Activated T-helper 1 cell treated with anti-CD3 and anti-CD28 coated beads, Interleukin-2, amount 50 U/mL, for 16 hours (primary cell): ENCODE measurements at places on chromosomes 13 and 19.

GRCh38 chr13:97074618-97075017 is 80.3 kb upstream of the OXGR1 start:
- DNase-seq = no peak

- no peak for DNase-seq
Measured at GRCh38 chr13:107625648-107626047, 589.7 kb downstream of the LIG4 start.

- DNase-seq = no peak
Measured at GRCh38 chr13:61247149-61247936, 168.3 kb downstream of the PCDH20 start.

DNA sequence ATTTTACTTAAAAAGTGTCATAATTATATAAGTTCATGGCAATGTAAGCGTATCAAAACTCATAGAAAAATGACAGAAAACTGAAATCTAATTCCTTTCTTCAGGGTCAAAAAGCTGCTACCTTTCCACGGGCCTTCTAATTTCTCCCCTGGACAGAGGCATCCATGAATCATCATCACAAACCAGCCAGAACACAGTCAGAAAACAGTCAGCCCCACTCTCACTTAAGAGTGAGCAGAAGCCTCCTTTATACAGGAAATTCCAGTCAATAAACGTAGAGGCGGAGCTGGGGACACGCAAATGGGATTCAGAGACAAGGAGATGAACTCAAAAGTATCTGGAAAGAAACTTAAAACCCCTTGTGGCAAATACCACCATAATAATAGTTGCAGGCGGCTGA is 54.2 kb upstream of the ABCC4 start:
- no peak for DNase-seq

DNA sequence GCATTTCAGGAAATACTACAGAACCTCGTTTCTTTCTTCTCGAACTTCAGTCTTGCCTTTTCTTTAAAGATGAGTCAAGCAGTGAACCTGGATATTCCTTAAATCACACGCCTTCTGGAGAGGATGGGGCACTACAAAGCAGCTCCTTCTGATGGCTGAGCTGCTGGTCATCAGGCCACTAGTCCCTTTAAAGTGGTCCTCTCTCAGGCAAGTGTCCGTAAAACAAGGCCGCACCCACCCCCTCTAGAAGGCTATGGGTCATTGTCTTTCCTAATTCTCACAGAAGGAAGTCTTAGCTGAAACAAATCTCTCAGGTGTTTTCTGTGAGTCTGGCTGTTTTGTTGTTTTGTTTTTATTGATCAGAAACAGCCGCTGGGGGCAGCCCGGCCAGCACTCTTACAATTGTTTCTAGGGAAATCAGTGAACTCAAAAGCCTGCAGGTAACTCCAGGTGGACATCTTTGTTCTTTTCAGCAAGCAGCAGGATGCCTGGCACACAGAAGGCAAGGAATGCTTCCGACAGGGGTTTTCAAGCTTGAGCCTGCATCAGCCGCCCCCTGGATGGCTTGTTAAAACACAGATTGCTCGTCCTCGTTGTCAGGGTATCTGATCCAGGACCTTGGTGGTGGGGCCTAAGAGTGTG is 45.4 kb downstream of the MBNL2 start:
- DNase-seq = no peak

- no peak for DNase-seq
Measured at GRCh38 chr13:26946684-26947343, 186.2 kb upstream of the GPR12 start.

DNA sequence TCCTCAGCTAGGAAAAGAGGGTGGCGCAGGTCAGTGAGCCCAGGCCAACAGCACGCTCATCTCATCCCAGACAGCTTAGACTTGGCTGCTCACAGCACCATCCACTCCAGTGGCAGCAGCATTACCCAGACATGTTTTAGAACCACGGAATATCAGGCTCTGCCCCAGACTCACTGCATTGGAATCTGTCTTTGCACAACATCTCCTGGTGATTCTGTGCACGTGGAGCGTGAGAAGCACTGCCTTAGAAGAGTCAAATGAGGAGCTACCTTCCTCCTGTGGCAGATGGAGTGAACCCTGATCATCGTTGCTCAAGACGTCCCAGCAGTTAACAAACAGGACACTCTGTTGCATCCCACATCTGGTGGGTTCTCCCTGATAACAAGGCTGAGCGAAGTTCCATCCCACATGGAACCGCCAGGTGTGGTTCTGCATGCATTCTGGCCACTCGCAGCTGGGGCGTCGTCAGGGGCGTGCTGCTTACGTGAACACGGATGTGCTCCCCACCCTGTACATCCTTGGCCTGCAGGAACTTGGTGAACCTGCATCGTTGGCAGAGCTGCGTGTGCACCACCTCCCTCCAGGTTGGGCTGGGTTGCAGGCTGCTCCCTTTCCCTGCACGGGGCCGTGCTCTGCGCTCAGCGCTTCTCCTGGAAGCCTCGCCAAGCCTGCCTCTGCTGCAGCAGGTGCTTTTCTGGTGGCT is 25.2 kb upstream of the ATP11A start:
- no peak for DNase-seq

- no peak for DNase-seq
Measured at GRCh38 chr19:4966591-4966990, 2.3 kb upstream of the KDM4B start.

DNA sequence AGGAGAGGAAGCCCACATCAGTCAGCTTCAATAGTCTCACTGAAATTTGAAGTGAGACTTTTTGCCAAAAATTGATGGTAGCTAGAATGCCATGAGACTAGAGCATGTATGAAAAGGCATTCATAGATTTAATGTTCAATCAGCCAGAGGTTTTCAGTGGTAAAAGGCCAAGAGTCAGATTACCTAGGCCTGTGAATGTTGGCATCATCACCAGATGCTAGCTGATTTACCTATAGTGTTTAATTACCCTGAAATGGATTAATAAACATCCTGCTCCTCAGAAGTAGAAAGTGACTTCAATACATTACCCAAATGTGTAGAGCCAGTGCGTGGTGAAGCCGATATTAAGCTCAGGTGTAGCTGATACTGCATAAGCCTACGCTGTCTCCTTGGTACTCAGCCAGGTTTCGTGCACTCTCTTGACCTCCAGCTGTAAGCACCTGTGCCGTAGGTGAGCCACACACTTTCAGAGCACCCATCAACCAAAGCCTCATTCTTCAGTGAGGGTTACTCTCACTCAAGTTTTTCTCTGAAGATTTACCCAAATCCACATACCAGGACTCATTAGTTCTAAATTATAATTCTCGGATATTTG is 1140.3 kb upstream of the SLC10A2 start:
- no peak for DNase-seq

GRCh38 chr13:49546561-49546960 is 38.8 kb downstream of the RCBTB1 start:
- no peak for DNase-seq
